ENCODE measurements at places on chromosomes 2 and 18.

DNA sequence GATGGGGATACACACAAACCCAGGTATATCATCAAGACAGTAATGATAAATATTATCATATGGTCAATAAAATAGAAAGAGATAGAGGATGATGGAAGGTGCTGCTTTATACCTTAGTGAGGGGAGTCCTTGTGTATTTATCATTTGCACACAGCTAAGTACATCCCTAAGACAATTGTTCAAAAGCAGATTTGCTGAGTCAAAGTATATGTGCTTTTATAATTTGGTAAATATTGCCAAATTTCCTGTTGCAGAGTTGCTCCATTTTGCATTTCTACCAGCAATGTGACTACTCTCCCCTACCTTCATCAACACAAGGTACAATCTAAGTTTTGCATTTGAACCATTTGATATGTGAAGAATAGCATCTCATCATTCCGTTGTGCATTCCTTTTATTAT is 22.6 kb upstream of the PLEK start:
- no peak for DNase-seq

DNA sequence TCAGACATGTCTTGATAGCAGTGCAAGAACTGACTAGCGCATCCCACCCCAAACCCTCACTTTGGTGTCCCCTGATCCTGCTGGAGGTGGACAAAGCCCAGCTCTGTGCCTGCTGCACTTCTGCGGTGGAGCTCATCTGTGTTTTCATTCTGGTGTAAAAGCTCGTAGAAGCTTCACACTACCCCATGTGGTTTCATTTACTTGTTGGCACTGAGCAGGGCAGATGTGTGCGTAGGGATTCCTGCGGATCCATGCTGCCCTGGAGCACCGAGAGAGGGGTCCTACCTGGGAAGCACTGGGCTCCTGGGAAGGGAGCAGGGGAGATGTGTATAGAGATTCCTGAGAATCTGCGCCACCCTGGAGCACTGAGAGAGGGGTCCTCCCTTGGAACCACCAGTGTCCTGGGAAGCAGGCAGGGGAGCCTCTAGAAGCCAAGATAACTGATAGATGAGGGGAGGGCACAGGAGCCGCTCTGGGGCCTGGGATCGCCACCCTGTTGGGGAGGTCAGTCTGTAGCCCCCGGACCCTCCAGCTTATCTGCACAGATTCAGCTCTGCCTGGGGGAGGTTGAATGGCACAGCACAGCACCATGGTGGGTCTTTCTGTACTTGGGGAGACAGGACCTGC is 106.9 kb upstream of the OTOS start:
- DNase-seq, result no peak

DNA sequence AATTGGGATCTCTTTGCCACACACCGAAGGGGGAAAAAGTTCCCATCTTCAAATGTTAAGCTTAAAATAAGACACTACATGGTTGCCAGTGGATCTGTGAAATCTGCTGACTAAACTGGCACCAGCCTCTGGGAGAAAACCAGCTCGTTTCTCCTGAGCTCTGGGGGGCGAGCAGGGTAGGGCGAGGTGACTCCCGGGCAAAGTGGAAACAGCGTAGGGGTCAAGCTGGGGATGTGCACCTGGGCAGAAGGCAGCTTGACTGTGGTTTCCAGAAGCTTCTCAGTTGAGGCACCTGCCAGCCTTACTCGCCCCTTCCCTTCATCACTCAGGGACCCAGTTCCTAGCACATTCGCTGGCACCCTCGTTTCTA is 62.8 kb downstream of the SFXN5 start:
- no peak for DNase-seq

DNA sequence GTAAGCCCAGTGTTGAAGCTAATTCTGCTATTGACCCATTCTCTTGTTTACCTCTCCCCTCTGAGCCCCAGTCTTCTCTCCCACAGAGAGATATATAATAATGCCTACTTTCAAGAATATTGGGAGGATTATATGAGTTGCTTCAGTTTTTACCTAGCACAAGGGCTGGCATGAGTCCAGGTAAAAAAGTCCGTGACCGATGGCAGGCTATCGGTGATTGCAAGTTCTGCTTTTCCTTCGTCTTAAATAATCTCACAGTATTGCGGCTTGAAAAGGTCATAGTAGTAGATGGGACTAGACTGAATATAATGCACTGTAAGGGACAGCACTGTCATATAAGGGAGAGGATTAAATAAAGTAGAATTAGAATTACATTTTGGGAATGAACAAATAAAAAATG is 77.6 kb downstream of the KIF5C start:
- no peak for DNase-seq

GRCh38 chr2:18597618-18598017 is 8.2 kb upstream of the NT5C1B start:
- peak; percentile 18 for DNase-seq
